ENCODE measurements at places on chromosomes 4 and X.

DNA sequence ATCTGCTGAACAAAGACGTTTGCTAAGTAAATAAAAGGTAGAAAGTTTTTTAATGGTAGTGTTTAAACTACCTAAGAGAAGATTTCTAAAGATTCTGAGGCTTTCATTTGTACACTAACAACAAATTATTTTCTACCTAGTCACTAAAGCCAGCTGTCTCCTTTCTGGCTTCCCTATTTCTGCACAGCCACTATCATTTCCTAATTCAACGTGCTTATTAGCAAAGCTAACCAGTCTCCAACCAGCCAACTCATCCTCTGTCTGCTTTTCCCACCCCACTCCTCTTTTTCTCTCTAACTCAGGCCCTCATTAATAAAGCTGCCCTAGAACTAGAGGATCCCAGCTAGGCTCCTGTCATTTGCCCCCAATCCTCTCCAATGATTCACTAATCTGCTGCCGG, 118.2 kb downstream of the ZNF827 start:
- no peak for DNase-seq

- DNase-seq = no peak
These were observed 141.6 kb downstream of the IL1RAPL2 start for GRCh38 chrX:104707572-104707971.

GRCh38 chr4:83174844-83175414, 60.4 kb upstream of the PLAC8 start:
- no peak for DNase-seq

GRCh38 chrX:72498782-72499181, 73.9 kb downstream of the HDAC8 start:
- DNase-seq = no peak

DNA sequence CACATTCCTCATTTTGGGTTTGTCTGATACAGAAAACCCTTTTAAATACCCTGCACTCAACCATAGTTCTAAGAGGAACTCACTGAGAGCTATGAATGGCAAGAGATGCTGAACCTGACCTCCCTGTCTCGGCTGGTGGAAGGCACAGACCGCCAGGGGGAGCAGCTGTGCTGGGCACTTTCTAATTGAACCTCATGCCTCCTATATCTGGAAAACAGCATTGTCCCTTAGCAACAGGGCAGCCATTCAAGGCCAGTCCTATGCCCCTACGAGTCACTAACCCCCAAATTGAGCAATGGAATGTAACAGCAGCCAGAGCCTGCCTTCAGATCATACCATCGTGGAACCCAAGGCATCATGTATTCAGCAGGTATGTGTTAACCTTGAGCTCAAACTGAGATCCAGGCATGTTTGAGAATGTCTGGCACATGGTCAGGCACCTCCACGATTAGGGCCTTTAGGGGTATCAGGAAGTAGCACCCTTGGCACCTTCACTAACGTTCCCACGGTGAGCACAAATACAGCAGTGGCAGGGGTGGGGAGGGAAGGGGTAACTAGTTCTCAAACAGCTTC, 5.1 kb downstream of the USP27X start:
- DNase-seq = no peak

GRCh38 chr4:121071640-121072223, 603 bp downstream of the NDNF start:
- DNase-seq = no peak

GRCh38 chr4:41144812-41145211, 69.5 kb downstream of the APBB2 start:
- DNase-seq = no peak

GRCh38 chrX:114101081-114101480, 482.8 kb upstream of the HTR2C start:
- no peak for DNase-seq

DNA sequence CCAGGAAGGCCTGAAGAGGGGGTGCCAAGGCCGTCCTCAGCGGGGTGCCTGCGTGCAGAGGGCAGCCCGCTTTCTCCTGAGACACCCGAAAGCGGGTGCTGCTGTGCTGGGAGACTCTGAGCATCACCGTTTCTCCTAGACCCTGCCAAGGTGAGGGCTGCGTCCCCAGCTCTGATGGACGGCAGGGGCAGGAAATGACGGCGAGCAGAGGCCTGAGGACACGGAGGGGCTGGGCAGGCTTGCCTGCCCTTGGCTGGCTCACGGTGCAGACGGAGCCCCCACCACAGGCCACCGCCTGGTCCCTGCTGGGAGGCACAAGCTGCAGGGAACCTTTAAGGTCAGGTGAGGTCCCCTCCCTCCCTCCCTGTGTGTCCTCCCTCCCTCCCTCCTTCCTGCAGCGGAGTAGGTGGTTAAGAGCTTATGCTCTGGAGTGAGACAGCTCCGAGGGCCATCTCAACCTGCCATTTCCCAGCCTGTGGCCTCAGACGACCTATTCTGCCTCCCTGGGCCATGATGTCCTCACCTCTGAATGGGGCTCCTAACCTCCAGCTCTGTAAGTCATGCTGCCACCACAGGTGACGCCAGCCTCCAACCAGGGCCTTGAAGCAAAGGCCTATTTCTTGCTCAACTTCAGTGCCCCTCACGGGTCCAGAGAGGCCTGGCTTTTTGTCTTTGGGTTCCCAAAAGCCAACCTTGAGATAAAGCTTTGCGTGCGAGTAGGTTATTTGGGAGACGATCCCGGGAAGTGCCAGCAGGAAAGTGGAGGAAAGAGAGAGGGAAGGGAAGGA, 54.2 kb upstream of the GRPEL1 start:
- no peak for DNase-seq

DNA sequence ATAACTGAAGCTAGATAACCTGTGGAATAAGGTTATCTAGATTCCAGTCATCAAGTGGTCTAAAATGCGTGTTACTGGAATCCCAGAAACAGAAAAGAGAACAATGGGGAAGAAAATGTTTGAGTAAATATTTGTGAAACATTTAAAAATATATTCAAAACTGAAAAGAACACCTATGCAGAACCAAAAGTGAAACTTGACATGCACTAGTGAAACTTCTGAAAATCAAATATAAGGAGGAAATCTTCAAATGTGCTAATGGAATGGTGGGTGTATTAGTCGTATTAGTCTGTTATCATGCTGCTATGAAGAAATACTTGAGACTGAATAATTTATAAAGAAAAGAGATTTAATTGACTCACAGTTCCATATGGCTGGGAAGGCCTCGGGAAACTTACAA, 512.4 kb upstream of the KLHL4 start:
- DNase-seq = no peak

- no peak for DNase-seq
These were observed 10.1 kb upstream of the ADH1A start for GRCh38 chr4:99300934-99301333.

GRCh38 chr4:1082215-1083182, 30.9 kb downstream of the RNF212 start:
- DNase-seq = no peak

DNA sequence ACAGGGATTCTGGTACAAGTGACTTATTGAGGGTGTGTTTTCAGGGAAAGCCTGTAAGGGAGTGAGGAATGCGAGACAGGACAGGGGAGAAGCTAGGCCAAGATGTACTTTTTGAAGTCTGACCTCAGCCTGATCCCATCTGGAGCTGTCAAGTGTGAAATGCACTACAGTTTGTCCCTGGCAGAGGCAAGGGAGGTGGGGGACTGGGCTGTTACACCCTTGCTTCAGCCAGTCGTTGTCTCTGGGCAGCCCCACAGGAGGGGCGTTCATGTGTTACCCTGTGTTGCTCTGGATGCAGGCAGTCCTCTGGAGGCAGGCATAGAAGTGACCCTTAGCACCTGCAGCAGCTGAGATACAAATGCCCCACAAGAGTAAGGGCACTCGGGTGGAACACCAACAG, 25.8 kb downstream of the PPEF1 start:
- DNase-seq = no peak

DNA sequence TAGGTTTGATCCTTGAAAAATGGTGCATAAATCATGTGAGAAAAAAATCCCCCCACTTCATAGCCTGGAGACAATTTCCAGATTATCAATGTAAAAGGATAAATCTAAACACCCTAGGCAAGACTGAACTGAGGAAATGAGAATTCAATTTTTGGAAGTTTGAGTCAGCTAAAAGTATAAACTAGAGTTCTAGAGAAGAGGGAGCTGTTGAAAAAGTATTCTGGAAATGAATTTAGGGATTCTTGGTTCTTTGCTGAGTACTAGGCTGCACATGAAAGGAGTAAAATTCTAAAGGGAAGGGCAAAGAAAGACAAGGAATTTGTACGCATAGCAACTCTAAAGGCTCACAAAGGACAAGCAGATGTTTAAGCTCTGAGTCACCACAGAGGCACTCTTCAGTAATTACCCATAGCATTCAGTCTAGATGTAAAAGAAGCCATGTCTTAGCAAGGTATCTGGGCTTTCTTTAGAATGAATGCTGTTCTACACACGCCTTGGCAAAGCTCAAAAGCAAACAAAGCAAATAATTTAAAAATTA, 896.5 kb downstream of the PDHA2 start:
- DNase-seq = no peak

GRCh38 chrX:13131396-13132137, 87.1 kb upstream of the FAM9C start:
- no peak for DNase-seq

DNA sequence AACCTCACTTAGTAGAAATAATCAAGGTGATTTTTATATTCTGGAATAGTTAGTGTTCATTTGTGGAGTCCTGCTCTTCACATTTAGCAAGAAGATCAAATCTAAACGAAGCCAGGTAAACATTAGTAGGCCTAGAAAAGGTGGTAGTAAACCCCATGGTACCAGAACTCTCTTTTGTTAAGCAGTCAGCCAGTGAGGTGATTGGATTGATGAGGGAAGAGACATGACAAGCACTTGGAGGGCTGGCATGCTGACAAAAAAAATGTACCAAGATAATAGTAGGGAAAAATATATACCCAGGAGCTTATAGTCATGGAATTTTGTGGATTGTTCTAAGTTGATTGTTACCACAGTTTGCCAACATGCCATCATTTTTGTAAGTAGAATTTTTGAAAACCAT, 163.8 kb downstream of the BANK1 start:
- DNase-seq = no peak

DNA sequence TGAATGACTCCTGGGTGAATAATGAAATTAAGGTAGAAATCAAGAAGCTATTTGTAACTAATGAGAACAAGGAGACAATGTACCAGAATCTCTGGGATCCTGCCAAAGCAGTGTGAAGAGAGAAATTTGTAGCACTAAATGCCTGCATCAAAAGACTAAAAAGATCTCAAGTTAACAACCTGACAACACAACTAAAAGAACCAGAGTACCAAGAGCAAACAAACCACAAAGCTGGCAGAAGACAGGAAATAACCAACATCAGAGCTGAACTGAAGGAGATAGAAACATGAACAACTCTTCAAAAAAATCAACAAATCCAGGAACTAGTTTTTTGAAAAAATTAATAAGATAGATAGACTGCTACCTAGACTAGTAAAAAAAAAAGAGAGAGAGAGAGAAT, 8.4 kb downstream of the CFAP299 start:
- DNase-seq = no peak

- DNase-seq = no peak
These were observed 38.6 kb downstream of the FHDC1 start for GRCh38 chr4:152974468-152975379.

- DNase-seq = no peak
These were observed 32.9 kb upstream of the EGFL6 start for GRCh38 chrX:13536551-13536950.

GRCh38 chrX:114800719-114801118, 216.7 kb downstream of the IL13RA2 start:
- no peak for DNase-seq

DNA sequence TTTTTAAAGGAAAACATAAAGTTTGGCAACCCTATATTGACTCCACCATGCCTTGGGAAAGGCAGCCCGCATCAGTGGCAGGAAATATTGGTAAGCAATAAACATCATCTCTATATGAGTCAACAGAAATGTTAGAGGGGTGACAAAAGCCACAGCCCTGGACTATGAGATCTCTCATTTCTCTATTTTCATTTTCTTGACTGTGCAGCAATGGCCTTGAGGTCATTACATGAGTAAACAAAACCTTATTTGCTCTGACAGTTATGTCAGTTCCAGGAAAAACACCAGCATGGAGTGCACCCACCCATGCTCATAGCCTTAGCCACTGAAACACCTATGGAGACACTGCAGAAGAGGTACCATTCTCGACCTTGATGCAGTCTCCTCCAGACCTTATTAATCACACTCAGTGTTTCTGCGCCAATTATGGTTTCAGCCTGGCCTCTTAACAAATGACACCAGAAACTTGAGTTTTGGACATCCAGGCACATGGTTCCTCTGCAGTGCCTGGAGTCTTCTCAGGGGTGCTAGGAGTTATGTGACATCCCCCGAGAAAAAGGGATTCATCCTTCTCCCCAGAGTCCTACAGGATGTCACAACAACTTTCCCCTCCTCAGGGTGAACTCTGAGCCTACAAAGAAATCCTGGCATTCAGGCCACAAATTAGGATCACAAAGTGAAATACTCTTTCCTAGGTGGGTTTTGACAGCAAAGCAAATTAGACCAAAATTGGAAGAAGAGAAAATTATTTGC, 16.0 kb upstream of the HPGD start:
- DNase-seq = no peak

DNA sequence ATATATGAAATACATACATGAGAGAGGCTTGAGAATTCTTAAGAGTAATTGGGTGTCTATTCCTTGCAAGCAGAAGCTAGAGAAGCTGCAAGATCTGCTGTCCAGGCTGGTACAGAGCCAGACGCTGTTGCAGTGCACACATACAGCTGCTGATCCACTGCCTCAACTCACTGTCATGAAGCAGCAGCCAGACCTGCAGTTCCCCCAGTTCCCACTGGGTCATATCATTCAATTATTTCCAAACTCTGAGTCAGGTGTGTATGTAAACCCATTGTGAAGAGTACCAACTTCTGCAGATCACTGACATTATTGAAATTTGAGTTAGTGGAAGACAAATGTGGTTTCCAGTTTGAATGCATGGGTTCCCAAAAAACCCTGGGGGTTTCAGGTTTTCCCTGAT, 1212.8 kb upstream of the ADGRL3 start:
- DNase-seq = no peak

GRCh38 chr4:89715631-89716030, 121.3 kb downstream of the SNCA start:
- no peak for DNase-seq

- DNase-seq = peak; percentile 16
These were observed 761 bp downstream of the FGFRL1 start for GRCh38 chr4:1012034-1012739.

DNA sequence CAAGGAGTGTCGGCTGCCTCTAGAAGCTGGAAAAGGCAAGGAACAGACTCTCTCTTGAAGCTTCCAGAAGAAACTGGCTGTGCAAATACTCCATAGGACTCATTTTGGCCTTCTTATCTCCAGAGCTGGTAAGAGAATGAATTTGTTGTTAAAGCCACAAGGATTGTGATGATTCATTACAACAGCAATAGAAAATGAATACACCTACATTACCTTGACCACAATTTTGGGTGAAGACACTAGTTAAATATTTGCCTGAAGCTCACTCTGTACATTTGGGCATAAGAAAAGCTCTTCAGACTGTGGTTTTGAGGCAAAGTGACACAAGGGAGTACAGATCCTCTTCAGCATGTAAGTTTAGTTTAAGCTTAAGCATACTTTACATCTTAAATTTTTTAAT, 134.5 kb upstream of the TLL1 start:
- DNase-seq = no peak

Data from activated CD8-positive, alpha-beta memory T cell treated with anti-CD3 and anti-CD28 coated beads for 1 hour (primary cell).